Cortex of kidney (tissue), 1 donor: ENCODE measurements at places on chromosomes 16 and 17.

DNA sequence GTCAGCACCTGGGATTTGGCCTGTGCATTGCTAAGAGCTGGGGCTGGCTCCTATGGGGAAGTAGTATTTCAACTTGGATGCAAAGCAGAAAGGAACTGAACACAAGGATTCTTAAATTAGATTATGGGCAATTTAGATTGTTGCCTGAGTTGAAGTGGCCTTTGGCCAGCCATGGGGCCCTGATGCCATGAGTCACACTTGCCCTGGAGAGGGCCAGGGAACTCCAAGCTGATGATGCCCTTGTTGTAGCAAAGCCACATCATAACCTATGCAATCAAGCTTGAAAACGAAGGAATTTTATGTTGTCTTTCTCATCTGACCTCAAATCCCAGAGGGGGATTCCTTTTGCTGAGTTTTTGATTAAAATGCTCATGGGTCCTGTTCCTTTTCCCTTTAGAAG is 3.9 kb upstream of the SPATA32 start:
- DNase-seq, result no peak

- no peak for DNase-seq
These were observed 69.0 kb downstream of the CNTNAP4 start for GRCh38 chr16:76346210-76346609.

DNA sequence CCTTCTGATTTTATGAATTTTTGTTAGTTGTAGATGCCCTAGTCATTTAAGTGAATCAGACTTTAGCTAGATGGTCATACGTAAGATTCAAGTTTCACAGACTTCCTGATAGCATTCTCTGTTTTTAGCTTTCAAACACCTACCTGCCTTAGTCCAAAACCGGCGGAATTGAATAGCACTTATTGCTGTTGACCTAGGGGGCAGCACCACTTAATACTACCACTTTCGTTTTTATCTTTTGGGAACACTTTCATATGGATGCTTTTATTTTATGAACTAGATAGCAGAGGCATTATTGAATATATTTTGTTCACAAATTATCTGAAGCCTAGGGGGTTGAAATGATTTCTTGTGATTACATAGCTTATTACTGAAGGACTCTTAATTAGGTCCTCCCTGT is 31.5 kb downstream of the TADA2A start:
- no peak for DNase-seq

DNA sequence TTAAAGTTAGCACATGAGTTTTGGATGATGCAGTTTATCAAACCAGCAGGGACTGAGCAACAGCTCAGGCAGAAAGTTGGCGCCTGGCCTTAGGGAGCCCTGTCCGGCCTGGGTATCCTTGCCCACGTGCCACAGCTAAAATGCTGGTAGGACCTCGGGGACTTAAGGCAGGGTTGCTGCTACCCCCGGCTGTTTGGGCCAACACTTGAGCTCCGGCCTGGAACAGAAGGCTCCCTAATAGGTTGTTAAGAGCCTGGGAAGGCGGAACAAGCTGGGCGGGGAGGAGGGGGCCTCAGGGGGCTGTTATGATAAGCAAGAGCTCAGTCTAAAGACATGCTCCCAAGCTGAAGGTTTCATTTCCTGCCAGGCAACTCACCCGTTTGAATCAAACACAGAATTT is 39.7 kb downstream of the CUEDC1 start:
- no peak for DNase-seq
